ENCODE measurements at places on chromosomes 12 and 14.

DNA sequence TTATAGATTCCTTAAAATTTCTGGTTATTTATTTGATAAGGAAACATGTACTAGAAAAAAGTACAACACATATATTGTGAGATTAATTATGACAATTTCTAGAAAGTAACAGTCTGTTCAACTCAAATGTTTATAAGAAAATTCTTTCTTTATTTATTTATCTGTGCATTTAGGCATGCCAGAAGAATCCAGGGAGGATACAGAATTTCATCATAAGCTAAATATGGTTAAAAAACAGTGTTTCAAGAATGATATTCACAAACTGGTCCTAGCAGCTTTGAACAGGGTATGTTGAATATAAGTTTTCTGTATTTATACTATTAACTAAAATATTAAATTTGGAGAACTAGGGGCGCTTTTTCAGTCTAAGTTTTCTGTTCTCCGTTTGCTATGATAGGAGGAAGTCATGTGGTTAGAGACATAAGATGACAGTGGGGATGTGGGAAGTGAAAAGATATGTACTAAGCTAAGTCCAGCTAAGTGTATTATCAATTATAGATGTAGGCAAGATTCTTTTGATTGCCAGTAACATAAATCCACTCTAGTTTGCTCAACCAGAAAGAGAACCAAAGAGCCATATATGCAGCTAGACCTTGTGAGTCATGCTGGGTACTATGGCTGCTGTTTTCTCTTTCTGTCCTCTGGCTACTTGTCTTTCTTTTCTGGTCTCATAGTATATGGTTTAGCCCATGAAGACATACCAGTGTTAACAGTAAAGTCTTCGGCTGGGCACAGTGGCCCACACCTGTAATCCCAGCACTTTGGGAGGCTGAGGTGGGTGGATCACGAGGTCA, 39.0 kb downstream of the LRRK2 start:
- no peak for DNase-seq

DNA sequence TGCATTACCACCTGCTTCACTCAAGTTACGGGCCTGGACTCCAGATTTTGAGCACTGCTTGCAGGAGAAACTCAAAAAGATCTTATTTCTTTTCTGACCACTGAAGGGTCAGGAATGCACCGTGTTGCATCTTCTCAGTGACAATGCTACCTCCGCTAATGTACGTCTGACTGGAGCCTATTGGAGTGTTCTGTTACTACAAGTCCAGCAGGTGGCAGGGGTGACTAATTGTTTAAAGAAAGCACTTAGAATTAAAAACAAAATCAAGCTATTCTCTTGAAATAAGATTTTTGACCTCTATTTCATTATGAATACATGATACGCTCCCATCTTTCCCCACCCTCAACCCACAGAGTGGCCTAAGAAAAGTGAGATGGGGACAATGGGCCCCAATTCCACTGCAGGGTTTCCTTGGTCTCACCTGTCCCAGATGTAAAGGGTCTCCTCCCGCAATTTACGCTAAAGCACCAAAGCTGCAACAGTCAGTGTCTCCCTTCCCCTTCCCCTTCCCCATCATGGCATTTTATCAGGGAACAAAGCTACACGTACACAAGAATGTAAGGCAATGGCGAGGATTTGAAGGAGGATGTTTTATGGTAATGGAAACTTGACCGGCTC, 2.2 kb downstream of the TBPL2 start:
- DNase-seq: peak; percentile 43

GRCh38 chr12:89571491-89572195, 45.8 kb upstream of the POC1B start:
- DNase-seq: no peak

DNA sequence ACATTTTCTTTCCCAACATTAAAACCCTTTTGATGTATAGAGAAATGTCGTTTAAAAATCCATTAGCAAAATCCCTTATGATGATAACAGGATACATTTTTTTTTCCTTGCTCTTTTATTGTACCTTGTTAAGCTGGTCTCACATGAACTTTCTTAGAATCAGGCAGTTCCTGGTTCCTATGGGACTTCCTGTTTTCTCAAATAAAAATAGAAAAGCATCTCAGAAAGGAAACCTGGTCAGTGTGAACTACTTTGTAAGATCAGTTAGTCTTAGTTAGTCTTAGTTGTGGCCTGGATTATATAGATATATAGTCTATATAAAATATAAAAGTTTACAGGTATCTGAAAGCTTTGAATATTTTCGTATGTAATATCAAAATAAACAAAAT, 40.3 kb downstream of the LEMD3 start:
- DNase-seq: no peak

- DNase-seq: no peak
Measured at GRCh38 chr12:39586816-39587215, 32.8 kb downstream of the ABCD2 start.

DNA sequence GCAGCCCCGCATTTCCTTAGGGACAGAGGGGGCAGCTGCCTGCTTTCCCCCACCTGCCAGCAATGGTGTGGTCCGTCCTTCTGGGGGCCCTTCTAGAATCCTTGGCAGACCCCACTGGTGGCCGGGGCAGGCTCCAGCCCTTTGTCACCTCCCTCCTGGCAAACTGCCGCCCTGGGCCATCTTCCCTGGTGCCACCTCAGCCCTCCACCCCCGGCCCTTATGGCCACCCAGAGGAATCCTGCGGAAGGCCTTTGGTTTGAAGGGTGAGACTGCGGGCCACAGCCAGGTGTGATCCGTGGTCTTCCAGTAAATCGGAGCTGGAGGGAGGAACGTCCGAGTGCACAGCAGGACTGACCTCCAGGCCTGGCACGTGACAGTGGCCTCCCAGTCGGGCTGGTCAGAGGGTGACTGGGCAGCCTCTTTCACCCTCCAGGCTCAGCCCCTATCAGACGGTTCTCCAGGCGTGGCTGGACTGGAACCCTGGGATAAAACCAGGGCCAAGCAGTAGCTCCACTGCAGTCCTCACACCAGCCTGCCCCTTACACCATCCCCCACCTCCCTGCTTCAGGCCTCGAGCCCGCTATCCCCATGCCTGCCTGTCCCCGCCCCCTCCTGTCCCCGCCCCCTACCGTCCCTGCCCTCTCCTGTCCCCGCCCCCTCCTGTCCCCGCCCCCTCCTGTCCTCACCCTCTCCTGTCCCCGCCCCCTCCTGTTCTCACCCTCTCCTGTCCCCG, 12.4 kb downstream of the FBRSL1 start:
- no peak for DNase-seq
